Left ventricle myocardium inferior (tissue), 1 donor: ENCODE measurements at places on chromosomes 1 and 21. TPM values are rescaled to one million over a fixed set of nuclear protein-coding genes. Genes with fewer than 3 reads are reported as not detected.

DNA sequence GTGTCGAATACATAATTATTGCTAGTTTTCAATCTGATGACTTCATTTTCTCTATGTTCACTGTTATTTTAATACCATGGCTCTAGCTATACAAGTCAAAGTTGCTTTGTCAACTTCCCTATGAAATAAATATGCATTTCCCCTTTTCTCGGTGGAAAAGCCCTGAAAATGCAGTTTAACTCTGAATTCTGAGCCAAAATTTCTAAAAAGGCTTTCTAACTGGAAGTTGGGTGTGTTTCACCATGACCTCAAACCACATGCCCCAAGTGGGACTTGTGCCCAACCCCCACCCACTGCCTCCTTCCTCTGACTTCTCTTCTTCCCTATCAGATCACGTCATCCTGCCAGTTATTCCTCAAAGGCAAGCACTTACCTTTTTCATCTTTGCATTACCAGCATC, 8.9 kb downstream of the MKNK1 start:
- DNase-seq: peak; percentile 77

GRCh38 chr21:42983103-42983502, 8.7 kb downstream of the PKNOX1 start:
- DNase-seq: no peak

DNA sequence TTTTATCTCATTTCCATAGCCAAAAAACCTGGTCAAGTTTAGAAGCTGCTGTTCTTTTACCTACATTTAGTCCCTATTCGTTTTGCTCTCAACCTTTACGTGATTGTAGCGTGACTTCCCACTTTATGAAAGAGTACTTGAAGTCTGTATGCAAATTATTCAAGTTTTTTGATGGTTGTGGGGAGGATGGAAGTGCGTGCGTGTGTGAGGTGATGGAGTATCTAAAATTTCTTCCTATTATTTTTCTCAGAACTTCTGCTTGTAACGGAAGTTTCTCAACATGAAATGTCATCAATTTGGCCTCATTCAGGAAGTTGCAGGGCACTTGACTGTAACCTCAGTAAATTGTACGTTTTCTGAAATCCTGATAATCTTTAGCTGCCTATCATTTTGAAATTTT, 64.0 kb downstream of the SAMSN1 start:
- no peak for DNase-seq

Gene ITLN2
- 0.19 TPM for total RNA-seq

DNA sequence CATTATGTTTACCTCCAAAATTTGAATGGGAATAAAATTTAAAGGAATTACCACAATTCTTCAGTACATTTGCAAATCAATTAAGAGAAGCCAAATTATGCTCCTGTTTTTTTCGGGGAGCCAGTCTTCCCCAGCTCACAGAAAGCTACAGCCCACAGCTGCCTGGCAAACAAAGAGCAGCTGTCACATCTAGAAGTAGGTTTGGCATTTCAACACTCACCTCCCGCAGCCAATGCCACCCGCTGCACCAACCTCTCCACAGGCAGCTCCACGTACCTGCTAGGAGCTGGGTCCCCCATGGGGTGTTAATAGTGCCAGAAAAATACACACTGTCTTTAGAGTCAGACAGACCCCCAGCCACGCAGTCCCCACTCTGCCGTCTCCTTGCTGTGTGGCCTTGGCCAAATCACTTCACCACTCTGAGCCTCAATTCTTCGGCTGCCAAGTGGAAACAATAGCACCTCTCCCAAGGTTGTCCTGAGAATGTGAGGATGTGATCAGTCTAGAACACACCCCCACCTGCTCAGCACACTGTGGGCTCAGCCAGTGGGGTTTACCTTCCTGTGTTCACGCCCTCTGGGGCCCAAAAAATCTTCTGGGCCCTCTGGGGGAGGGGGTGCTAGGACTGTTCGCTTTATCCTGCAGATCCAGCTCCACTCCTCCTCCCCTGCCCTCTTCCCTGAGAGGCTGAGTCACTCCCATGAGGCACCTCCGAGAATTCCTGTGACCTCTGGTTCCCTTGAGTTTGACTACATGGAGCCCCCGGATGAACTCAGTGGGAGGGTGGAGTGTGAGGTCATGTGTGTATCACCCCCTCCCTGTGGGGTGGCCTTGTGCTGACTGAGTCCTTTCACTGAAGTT, 204.3 kb upstream of the GRIK3 start:
- no peak for DNase-seq

GRCh38 chr21:38389896-38390295, 108.4 kb downstream of the ERG start:
- DNase-seq: no peak

Gene UBE2U
- 0.85 TPM for total RNA-seq

Gene WNT2B
- total RNA-seq: 1.7 TPM

DNA sequence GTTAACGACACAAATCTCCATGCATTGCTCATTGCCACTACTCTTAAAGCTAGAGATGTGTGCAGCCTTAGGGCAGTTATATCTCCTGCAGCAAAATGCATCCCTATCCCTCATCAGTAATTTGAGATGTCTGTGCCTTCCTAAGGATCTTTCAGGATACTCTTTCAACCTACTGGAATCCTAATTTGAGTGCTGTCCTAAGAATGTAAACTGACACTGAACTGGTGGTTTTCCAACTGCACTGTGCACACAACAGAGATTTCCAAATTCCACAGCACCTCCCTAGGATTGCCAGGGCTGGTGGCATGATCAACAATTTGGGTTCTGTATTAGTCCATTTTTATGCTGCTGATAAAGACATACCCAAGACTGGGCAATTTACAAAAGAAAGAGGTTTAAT, 193.9 kb downstream of the LTN1 start:
- no peak for DNase-seq

- no peak for DNase-seq
These were observed 36.8 kb upstream of the PPP1R15B start for GRCh38 chr1:204448344-204448964.

DNA sequence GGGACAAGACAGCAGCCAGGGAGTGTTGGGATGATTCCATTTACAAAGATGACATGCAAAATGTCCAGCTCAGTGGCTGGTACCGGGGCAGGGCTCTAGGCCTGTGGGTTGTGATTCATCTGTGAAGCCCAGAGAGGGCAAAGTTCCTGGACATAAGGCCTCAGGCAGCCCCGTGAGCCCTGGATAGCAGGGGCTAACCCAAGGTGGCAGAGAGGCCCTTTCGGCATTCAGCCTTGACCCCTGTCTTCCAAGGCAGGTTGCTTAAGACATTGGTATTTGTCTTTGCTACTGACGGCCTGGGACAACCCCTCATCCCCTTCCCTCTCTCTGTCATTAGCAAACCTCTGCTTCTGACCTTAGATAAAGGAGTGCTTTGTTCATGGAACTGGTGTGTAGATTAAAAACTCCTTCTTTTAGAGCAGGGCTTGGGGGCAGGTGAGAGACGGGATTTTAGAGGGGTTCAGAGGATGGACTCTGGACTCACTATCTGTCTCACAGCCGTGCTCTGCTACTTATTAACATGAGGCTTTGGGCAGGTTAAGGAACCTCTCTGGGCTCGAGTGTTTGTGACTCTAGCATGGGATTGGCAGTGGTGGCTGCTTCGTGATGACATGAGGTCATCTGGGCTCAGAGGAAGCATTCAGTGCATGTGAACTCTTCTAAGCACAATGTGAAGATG, 36.3 kb downstream of the TMEM51 start:
- DNase-seq: no peak

DNA sequence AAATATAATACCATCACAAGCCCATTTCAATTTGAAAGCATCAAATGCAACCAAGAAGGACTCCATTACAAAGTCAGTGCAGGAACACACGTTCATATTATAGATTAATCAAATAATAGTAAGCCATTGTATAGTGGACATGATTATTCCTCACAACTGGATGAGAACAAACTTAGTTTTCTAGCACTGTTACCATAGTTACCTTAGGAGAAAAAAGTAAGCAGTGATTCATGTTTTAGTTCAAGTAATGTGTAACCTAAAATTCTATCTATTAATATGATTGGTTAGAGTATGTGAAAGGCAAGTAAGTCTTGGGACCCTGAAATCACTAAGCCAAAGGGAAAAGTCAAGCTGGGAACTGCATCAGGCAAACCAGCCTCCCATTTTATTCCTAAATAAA, 15.2 kb downstream of the SSX2IP start:
- no peak for DNase-seq

Gene HSPA6
- total RNA-seq: 0.58 TPM

GRCh38 chr1:12251442-12251841, 21.6 kb downstream of the VPS13D start:
- no peak for DNase-seq

Gene SLC2A5
- 4.2 TPM for total RNA-seq

- DNase-seq: no peak
These were observed 7.4 kb downstream of the H3-3A start for GRCh38 chr1:226069811-226070489.

GRCh38 chr1:20660847-20661206, 342 bp downstream of the DDOST start:
- DNase-seq: no peak

DNA sequence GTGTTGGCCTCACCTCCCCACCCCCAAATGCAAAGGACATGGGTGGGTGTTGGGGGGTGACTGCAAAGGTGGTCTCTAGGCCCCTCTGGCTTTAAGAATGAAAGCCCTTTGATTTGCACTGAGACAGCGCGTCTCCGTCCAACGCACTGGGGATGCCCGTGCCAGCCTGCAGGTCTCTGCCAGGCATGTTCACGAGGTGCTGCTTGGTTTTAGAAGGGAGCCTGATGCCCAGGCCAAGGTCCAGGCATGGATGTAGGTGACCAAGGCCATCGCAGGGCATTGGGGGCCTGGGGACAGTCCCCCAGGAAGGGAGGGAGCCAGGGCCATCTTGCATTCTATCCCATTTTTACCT, 363.6 kb upstream of the VAMP3 start:
- no peak for DNase-seq

Gene INKA2
- total RNA-seq: 24.3 TPM

GRCh38 chr1:211932231-211932932, 101.8 kb upstream of the LPGAT1 start:
- no peak for DNase-seq

DNA sequence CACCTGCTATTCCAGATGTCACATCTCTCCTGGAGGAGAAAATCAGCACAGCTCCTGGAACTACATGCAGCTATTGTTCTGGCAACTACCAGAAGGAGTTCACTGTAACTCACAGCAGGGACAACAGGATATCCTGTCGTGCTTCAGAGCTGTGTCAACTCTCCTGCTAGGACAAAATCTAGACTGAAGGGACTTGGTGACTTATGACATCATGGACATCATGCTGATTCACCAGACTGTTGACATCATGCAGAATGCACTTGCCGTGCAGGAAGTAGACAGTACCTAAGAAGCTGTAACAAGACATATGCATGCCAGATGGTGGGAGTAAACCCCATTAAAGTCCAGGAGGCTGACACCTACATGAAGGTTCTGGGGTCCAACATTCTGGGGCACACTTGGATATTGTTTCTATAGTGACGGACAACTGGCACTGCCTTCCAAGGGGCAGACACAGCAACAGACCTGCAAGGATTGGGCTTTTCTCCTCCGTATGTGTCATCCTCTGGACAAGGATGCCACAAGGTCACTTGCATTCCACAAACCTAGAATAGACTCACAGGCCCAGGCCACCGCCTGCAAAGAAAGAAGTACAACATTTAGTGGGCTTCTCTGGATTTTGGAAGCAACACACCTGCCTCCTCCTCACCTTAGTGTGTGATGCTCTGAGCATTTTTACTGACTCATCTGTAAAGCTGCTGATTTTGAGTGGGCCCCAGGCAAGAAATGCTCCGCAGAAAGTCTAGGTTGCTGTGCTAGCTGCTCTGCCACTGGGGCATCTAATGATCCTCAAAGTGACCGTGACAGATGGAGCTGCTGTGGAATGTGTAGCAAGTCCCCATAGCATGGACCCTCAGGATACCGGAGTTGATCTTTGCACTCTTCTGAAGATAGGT, 249.2 kb downstream of the MATN1 start:
- DNase-seq: no peak

DNA sequence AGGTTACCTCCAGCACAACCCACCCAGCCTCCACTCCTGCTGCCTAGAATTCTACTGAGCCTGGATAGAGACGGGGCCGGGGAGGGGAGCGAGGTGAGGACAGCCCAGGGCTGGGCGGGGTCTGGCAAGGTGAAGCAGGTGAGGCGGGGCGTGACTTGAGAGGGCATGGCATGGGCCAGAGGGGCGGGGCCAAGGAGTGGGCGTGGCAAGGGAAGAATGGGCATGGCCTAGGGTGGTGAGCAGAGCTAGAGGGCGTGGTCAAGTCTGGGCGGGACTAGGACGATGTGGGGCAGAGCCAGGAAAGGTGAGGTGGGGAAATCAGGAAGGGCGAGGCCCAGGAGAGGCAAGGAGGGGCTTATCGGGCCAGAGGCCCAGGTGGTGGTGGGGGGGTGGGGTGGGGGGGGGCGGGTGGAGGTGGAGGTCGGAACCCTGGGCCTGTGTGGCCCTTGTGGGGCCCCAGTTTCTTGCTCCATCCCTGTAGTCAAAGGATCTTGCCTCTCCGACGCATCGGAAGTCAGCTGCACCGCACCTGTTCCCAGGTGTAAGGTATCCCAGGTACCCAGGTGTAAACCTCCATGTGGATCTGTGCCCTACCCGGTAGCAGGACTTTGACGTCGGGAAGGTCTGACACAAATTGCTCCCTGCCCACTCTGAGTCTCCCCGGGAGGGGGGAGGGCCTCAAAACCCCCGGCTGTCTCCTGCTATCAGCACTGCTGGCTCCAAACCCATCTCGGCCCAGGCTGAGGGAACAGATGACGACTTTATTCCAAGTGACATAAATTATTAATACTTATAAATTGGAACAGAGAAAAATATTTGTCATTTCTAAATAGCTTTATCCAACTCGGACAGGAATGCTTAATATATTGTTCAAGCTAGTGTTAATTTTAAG, 32.9 kb upstream of the UTS2 start:
- DNase-seq: no peak

GRCh38 chr1:78070210-78070609, 24.4 kb downstream of the GIPC2 start:
- no peak for DNase-seq

- no peak for DNase-seq
These were observed 186.7 kb downstream of the TOMM20 start for GRCh38 chr1:234942012-234942332.

DNA sequence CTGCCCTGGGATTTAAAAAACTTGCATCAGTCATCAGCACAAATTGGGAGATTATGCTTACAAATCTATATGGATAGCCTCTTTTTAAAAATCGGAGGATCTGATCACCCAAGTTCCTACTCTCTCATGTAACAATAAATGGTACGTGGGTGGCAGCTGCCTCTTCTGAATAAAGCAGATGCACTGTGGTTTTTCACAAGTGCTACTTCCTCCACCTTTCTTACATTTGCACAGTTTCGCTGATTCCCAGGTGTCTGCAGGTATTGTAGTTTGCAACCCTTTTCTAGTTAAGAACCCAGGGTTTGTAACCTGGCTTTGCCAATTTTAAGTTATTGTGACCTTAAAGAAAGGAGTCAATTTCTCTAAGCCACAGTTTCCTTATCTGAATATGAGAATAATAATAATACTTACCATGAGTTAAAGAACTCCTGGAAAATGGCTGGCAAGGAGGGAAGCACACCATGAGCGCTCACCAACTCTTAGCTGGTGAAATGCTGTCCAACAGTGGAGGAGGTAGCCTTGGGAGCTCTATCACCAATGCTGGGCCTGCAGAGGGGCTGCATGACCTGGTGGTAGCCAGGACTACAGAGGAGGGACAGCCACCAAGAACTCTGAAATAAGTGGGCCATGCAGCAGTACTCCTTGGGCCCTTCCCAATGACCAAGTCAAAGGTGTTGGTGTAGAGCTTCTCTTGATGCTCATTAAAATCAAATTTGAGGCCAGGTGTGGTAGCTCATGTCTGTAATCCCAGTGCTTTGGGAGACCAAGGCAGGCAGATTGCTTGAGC, 30.2 kb upstream of the KCNA2 start:
- DNase-seq: no peak
